ENCODE measurements at places on chromosomes 6 and 20. TPM values are rescaled to one million over a fixed set of nuclear protein-coding genes. Genes with fewer than 3 reads are reported as not detected.

DNA sequence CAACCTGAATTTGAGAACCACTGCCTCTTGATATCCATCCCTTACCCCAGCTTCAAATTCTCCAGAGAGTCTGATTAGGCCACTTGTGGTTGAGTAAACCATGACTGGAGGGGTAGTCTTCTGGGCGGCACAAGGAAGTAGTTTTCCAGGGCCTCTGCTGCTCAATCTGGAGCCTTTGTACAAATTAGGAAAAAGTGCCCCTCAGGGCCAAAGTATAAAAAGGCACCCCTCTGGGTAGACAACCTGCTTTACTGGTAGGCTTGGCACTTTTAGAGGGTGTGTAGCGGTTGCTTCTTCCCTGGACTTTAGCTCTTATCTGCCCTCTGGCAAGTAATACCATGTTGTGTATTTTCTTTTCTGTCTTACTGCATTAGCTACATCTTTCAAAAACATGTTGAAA, 32.9 kb upstream of the RPL7L1 start:
- DNase-seq: no peak

DACT2 gene
- total RNA-seq: 4.2 TPM

GRCh38 chr6:106084989-106085691, 996 bp upstream of the PRDM1 start:
- DNase-seq: no peak

GRCh38 chr6:25954756-25955155, 7.8 kb upstream of the TRIM38 start:
- DNase-seq: no peak

HCK gene
- 25.2 TPM for total RNA-seq

DNA sequence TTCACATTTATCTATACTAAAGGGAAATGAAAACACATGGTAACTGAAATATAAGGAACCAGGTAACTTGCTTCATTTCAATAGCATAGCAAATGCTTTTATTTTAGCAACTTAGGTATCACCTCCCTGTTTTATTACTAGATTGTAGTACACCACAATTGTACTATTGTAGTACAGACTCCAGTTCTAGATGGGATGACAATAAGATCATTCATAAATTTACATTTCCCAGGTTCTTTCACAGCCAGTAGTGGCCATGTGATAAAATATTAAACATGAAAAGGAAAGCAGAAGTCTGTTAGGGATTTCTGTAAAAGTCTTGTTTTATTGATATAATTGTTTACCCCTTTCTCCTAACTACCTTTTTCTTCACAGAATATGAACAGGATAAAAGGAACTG, 97.2 kb downstream of the LMBRD1 start:
- no peak for DNase-seq

DNA sequence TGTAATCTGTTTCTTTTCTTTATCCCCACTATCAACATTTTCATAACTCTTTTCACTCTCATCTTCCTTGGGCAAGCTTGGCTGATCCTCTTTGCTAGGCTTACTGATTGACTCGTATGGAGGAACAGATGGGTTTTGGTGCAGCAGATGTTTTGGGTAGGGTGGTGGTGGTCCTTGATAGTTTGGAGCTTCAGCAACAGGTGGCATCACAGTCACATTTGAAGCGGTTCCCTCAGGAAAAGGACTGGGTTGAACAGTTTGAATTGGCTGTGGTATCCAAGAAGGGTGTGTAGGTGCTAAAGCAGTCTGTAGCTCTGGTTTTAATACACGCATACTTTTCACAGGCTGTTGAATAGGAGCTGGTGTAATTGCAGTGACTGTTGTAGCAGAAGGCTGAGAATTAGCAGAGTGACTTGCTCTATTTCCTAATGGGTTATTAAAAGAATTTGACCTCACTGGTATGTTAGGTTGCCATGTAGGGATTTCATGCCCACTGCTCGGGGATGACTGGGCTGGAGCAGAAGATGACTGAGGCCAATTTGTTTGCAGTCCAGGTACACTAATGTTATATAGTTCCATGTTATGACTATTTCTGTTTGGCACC, 34.5 kb downstream of the LATS1 start:
- no peak for DNase-seq

PBOV1 gene
- total RNA-seq: not detected

All from thymus (tissue), 14 donors.